NCI-H748 treated with DMSO at 0.1 percent for 48 hours (cell line): ENCODE measurements at places on chromosomes 6 and 20.

GRCh38 chr6:10303608-10304506, 111.0 kb downstream of the TFAP2A start:
- DNase-seq = no peak

- no peak for DNase-seq
Observed at GRCh38 chr20:33812908-33813462, 1.8 kb downstream of the CHMP4B start.

DNA sequence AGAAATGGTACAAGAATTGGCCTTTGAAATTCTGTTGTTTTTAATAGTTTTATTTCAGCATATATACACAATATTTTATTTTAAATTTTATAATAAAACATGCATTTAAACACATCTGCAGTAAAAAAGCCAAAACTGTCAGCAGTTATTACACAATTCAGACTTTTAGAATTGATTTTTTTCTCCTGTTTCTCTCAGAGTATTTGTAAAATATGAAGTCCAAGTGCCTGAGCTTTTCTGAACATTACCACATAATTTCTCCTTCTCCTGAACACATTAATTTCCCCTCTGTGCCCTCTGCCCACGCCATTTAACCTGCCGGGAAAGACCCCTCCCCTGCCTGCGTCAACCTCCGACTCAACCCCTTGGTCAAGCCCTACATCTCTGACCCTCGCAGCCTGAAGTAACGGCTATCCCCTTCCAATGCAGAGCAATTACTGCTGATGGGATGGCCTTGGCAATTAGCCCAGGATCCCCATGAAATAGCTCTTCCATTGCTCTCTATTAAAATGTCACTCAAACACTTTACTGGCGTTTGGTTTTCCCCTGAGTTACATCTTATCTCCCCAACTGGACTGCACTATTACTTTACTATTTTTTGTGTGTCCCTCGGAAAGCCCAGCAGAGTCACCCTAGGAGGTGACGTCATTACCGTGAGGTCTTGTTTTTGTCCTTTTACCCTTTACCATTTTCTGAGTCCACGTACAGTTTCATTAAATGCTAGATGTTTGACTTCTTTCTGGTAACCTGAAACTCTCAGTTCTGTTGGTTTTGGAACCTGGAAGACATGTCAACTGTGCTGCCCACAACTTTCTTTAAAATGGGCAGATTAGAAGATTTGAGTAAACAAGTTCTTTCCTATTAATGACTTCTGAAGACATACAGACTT, 146.7 kb upstream of the TAB2 start:
- peak; percentile 82 for DNase-seq

DNA sequence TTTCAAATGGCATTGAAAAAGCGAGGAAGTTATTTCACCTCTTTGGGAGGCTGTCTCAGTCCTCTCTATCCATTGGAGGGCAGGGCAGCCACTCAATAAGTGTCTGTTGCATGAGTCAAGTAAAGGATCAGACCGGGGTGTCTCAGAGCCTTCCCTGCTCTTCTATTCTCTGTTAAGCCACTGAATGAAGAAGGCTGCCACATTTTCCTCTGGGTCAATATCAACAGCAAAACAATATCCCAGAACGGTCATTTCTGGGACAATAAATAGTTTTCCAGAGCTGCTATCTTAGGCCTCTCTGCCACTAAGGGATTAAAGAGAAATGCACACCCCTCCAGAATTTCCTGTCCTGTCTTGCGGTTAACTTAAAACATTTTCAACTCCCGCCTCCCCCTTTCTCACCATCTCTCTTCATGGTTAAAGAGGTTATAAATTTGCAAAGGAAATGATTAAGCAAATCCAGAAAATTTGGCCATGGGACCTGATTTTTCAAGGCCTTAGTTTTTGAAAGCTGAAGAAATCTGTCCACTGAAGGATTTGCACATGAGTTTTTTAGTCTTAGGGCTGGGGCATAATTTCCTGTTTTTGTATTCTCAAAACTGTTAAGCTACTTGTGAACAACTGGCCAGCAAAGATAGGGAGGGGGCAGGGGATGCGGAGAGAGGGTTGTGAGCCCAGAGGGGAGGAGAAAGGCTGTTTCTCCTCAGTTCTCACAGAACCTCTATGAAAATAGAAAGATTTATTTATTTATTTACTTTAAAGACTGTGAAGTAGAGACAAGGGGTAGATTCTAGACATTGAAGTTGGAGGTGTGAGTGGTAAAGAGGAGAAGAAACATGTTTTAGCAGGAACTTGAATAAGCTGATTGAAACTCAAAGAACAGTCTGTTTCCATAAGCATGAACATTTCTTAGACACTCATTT, 135.7 kb downstream of the BCAS1 start:
- DNase-seq = no peak

DNA sequence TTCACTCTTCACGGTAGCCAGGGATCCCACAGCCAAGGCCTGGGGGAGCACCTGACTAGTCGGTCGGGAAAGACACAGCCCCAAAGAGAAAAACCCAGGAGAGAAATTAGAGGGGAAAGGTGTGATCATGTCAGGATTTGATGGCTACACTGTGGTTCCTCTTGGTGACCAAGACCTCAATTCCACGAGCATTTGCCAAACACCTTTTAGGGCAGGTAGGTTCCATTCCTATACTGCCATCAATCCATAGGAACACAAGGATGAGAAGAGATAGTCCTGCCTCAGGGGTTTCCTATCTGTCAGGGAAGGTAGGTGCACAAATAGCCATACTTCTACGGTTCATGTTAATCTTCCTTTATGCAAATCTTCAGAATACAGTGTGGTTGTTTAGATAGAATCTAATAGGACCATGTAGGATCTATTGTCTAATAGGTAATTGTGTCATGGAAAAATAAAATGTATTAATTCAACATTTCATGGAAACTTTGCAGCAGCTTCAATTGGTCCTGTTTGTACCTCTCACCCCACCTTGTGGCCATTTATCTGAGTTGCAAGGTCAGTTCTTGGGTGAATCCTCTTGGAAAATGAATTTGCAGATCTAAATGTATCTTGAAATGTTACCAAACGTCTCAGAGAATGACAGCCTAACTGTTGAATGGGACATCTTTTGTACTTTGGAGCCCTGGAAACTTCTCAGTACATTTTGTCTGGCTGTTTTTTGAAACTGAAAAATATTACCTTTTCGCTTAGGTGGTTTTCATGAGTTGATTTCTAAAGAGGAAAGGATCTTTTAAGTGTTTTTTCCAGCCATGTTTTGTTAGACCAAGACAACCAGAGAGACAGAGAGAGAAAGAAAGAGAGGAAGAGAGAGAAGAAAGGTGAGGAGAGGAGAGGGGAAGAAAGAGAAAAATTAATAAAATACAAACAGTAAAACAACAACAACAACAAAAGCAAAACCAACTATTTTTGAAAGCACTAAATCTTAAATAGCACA, 33.7 kb upstream of the IYD start:
- DNase-seq = peak; percentile 15

DNA sequence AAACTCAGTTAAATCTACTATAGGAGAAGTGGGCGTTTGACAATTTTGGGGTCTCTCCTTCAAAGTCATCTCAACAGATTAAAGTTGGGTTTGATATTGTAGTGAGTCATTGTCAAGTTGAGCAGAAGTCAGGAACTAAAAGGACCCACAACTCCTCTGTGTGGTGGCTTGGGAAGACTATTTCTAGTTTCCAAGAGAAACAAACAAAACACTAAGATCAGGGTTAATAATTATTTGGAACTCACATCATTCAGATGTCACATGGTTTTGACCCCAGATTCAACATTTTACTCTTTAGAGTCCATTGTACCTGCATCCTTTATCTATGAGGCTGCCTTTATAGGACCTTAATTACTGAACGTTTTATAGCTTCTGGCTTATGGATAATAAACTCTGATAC, 45.3 kb upstream of the TINAG start:
- DNase-seq = no peak

GRCh38 chr6:32920715-32921114, 20.1 kb downstream of the HLA-DMB start:
- DNase-seq = no peak

GRCh38 chr6:2111162-2111677, 134.2 kb downstream of the GMDS start:
- DNase-seq = no peak

DNA sequence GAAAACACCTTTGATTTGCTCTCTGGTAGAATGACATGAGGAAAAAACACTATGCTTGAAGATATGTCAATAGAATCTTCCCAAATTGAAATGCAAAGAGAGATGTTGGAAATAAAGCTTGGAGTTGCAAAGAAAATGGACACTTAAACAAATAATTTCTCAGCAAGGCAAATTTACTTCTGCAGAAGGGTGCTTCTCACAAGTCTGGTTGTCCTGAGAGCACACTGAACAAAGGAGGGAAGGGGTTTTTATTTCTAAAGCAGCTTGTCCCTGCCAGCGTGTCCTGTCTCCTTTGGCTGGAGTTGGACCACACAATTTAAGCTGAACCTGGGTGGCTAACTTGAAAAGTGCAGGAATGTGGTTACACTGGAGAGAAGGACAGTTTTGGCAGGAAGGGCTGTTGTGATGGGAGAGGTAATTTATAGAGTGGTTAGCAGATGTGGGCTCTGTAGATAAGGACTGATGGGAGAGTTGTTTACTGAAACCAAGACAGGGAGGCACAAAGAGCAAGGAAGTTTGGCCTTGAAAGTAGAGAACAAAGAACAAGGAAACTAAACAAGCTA, 454.6 kb upstream of the EYS start:
- DNase-seq = no peak

- DNase-seq = no peak
Observed at GRCh38 chr20:32480371-32481241, 104.5 kb downstream of the NOL4L start.
